Uterus (tissue), 4 donors: ENCODE measurements at places on chromosomes 7 and 10.
A peak's percentile ranks its signal among the peaks of the same experiment; 100 is the strongest.

DNA sequence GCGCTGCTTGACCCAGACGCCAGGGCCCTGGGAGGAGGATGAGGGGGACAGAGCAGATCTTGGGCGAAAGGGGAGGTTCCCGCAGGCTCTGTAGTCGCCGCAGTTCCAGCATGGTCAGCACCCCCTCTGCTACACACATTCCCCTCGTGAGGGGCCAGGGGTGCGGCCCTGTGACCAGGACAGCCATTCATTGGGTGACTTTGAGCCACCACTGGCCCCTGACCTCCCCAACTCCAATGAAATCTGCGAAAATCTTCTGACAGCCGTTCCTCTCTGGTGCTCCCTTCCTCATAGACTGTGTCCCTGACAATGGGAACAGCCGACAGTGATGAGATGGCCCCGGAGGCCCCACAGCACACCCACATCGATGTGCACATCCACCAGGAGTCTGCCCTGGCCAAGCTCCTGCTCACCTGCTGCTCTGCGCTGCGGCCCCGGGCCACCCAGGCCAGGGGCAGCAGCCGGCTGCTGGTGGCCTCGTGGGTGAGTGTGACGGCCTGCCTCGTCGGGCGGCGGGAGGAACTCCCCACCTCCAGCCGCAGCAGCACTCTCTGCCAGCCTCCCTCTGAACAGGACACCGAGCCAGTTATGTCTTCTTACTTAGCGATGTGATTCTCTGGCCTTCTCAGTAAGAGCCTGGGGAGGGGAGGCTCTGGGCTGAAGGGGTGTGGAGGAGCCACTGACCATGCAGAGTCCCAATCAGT, 825 bp downstream of the TMEM176A start:
- DNase-seq, result no peak

DNA sequence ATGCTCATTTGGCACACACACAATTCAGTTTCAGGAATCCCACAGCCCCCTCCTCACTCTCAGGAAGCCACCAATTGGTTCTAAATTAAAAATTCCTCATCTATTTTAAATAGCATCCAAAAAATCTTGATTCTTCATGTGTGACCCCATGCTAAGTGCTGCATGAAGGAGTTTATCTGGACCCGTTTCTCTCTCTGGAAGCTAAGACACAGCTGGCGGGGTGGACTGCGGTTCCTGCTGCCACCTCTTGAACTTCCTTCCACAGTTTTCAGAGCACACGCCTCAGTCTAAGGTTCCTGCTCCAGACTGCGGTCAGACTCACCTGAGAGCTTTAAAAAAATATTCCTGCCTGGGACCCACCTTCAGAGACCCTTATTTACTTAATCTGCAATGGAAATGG, 34.5 kb downstream of the LYZL1 start:
- DNase-seq, result no peak

DNA sequence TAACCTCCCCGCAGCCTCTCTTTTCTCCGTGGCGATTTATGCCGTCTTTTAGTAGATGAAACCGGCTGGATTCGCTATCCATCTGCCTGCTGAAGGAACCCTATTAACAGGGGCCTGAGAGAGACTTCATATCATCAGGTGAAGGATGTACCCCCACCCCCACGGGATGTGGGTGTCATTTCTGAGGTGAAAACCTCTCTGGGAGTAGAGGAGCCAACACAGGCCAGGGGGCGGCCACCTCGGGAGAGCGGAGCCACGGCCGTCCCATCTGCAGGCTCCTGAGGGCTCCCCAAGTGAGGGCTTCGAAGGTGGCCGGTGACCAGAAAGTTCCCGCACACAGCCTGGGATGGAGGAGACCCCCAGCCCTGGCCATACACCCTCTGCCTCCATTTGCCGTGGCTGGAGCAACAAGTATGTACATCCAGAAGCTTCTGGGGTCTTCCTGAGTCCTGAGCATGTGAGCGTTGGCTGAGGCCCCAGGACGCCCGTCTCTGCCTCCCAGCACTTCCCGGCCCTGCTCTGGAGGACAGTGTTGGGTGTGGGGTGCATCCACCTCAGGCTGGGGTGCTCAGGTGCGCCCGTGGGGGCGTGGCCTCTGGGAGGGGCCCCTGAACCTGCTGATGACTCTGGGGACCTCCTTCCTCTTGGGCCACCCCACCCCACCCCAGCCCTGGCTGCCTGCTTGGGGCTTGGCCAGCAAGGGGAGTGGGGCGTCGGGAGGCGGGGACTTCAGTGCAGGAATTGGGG, 84.7 kb downstream of the NKX6-2 start:
- DNase-seq, result no peak

DNA sequence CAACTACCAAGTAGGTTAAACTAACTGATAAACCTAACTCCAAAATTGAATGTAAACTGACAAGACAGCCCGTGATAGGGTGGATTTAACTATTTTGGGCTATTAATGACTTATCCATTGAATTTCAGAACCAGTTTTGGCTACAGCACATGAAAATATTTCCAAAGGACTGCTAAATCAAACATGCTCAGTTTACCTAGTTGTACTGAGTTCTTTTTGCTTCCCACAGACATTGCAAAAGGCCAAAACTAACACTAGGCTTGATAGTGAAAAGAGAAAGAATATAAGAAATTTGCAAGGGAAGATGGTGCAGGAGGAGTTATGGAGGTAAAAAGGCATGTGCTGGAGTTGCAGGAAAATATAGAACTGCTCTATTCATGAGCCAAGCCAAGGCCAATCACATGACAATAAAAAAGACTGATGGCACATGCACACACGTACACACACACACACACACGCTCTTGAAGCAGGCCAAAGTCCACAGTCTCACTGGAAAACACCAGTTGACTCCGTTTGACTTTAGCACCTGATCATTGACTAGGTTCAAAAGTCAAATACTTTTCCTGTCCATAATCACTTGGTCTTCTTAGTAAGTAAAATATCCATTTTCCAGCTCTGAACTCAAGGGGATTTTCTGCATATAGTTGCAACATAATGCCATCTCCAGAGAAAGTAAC, 76.0 kb upstream of the AGBL3 start:
- no peak for DNase-seq

DNA sequence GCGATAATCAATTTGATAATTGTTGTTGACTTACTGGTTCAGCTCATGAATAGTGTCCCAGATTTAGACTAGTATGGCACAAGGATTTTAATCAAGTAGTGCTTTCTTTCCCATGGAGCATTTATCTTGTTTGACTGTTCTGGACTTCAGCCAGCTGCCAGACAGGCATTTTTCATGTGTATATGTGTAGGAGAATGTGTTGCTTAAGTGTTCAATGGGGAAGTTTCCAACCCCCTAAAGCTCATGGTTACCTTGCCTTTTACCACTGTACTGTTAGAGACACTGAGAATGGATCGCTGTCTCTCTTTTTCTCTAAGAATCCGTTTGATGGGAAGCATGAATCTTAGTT, 103.9 kb downstream of the LRRC4 start:
- DNase-seq, result no peak

DNA sequence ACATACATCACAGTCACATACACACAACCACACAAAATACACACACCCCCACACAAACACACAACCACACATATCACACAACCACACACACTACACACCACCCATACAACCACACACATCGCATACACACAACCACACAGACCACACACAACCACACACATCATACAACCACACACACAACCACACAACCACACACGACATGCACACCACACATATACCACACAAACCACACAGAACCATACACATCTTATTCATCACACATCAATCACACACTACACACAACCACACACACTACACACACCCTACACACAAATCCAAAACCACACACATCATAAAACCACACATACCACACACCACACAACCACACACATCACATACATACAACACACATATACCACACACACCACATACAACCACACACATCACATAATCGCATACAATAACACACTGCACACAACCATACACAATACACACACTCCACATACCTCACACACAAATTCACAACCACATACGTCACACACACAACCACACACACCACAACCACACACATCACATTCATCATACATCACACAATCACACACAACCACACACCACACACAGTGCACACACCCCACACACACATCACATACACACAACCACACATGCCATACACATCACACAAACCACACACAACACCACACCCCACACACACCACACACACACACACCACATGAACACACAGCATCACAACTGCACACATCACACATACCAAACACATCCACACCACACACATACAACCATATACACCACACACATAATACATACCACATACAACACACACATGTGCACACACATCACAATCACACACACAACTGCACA, 30.4 kb downstream of the GPRIN2 start:
- peak; percentile 3 for DNase-seq

DNA sequence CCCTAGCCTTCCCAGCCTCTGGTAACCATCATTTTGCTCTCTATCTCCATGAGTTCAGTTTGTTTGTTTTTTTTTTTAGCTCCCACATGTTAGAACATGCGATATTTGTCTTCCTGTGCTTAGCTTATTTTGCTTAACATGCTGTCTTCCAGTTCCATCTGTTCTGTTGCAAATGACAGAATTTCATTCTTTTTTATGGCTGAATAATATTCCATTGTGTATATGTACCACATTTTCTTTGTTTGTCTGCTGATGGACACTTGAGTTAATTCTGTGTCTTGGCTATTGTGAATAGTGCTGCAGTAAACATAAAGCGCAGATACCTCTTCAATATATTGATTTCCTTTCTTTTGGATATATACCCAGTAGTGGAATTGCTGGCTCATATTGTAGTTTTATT, 21.0 kb downstream of the DLD start:
- DNase-seq, result no peak

DNA sequence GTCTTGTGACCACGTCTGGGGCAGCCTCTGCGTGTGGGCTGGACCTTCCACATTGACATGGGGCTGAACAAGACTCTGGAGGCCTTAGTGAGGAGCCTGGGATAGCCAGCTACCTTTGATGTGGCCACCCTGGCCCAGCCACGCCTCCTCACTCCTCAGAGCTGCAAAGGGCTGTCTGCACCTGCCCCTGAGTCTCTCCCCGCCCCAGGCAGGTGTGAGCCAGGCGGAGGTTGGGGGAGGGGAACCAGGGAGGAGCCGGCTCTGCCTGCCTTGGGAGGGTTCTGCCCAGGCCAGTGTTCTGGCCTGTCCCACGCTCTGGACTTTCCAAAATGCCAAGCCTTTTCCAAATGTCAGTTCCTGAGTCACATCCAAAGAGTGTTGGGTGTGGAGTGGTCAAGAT, 72.2 kb downstream of the GTF2IRD1 start:
- DNase-seq, result no peak

GRCh38 chr10:131177431-131178327, 133.8 kb downstream of the TCERG1L start:
- DNase-seq, result no peak

GRCh38 chr10:16948361-16948760, 131.1 kb upstream of the RSU1 start:
- no peak for DNase-seq

GRCh38 chr7:65233409-65234034, 140.1 kb upstream of the ZNF92 start:
- no peak for DNase-seq

- DNase-seq, result no peak
Observed at GRCh38 chr7:132368246-132368900, 207.9 kb downstream of the PLXNA4 start.

DNA sequence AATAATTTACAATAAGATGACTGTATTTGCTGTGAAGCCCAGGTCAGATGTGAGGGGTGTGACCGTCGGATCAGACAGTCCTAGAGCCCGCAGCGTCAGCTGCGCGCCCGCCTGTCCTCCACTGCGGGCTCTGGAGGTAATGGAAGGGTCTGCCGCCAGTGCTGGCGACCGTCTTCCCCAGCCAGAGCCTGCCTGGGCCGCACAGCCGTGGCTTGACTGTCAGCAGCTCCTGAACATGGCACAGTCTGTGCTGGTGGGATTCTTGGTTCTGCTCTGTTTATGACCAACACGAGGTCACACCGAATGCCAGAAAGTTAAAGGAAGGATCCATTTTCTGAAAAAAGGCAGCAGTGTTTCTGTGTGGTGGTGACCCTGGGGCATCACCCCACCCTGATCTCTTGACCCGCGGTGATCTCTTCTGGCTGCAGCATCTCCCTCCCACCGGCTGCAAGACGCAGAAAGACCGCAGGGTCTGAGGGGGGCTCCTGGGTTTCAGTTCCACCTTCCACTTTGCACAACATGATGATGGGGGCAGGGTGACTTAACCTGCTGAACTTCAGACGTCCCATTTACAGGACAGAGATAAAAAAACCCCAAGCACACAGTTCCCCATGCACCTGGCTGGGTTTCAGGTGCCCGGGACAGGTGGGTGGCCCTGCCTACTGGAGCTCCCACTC, 103.7 kb downstream of the DNAJB6 start:
- no peak for DNase-seq

DNA sequence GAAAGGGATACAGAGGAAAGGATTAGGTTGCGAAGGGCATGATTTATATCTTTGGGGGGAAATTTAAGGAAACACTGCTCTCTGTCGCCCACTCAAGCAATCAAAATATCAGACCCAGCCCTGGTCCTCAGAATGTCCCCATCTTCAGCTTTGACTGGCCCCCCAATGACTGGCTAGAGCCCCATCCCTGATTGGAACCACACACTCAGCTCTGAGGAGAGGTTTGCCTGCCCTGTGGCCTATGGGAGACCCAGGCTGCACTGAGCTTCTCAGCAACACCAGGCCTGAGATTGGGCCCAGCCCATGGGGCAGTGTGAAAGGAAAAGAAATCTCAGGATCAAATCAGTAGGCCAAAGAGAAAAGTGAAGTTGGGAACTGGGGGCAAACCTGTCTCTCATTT, 69.5 kb downstream of the ADCYAP1R1 start:
- no peak for DNase-seq

DNA sequence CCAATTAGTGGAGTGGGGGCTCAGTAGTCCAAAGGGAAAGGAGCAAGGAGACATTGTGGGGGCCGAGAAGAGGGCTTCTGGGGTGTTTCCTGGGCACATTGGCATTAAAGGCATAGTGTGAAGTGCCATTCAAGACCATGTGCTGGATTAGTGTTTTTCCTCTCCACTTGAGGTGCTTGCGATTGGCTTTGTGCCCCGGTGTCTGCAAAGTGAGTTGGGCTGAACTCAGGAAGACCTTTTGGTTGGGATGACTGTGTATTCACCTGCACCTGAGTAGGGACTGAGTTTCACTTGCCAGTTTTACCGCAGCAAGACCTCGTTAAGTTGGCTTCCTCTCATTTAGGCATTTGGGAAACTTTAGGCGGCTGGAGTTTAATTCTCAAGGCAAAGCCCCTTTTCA, 73.0 kb downstream of the TCF7L2 start:
- no peak for DNase-seq

DNA sequence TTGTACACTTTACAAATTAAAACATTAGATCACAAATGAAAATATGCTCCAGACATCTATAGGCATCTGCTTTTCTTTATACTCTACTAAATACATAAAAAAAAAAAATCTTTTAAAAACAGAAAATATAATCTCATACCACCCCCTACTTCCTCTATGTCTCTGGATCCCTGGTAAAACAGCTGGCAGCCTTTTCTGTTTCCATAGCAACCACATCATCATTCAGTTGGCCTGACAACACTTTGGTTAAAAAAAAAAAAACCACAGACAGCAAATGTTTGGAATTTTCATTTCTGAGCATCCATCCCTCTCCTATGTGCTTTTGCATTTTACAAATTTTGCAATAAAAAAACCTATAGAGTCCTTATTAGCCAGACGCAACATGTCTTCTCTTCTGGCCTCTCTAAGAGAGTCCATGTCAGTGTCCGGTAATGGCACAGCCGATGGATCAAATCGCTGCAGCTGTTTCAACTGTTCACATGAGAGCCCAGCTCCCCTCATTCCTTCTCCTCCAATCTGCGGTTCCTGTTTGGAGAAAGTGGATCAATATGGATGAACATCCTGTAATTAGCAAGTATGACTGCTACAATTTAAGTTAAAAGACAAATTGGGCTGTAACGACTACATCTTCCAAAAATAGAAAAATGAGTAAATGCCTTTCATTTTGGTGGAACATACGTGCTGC, 105.6 kb downstream of the NSUN6 start:
- DNase-seq, result no peak
